Activated CD4-positive, alpha-beta T cell treated with anti-CD3 and anti-CD28 coated beads, Interleukin-2, amount 50 U/mL, for 16 hours (primary cell): ENCODE measurements at places on chromosomes 12 and 14.

- DNase-seq = no peak
Observed at GRCh38 chr14:79608446-79608845, 602.9 kb downstream of the DIO2 start.

DNA sequence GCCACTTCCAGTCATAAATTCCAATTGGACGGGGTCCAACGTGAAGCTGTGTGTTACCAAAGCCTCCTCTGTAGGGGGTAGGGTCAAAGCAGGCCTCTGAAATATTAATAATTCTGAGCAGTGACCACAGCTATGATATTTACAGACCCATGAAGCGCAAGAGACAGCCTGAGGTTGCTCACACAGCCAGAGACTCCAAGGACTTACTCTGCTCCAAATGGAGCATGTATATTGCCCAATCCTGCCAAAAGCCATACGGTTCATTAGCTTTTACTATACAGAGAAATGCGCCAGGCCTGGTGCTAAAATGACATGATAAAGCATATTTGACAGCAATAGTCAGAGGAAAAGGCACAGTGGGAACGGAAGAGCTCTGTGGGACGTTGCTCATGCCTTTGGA is 151.3 kb downstream of the PAH start:
- no peak for DNase-seq

DNA sequence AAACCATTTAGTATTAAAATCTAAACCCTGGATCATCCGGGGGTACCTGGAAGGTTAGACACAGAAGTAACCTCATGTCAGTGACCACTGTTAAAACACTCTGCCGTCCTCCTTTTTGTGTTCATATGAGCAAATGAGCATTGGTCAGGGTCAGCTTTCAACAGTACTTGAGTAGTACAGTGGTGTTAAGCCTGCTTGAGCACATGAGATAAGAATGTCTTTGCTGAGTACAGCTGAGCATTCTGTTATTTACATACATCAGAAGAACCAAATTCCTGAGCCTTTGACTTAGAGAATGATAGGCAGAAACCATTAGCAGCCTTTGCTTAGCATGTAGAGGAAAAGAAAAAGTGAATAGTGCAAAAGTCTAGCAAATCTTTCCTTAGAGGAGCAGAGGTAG is 38.6 kb upstream of the LRTM2 start:
- DNase-seq = no peak

DNA sequence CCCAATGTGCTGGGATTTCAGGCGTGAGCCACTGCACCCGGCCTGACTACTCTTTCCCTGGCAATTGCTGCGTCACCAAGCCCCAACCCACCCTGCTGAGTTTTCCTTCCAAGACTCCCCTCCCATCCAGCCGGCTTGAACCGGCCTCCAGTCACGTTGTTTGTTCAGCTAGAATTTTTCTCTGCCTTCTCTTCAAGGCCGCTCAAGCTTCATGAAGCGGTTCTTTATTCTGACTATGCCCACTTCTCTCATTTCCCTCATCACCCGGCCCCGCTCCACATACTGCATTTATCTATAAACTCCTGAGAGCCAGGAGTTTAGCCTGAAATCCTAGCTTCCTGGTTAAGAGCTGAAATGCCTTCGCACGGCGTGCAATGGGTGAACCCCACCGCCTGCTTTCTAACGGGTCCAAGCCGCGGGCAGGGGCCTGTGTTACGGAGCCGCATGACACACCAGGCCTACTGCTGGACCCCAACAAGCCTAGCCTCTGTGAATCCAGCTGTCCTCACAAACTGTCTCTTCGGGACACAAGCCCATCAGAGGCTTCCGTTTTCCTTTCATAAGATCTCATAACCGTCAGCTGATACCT is 999 bp upstream of the DCAF4 start:
- DNase-seq = no peak

- no peak for DNase-seq
Observed at GRCh38 chr14:62886461-62886860, 158.8 kb downstream of the KCNH5 start.

DNA sequence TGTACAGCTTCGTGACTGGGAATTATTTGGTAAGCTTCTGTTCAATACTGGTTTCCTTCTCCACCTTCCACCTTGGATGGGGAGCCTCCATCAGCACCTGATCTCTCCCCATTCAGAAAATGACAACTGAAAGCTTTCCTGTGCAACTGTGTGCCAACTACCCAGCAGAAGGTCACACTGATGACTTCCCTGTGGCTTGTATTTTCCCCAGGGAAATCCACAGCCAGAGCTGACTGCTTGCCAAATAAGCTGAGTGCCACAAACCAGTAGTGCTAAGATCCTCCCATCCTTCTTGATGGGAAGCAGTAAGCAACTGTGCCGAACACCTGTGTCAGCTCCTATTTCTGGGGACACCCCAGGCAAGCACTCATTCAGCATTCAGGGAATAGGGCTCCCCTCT is 257.2 kb upstream of the SOX5 start:
- DNase-seq = no peak

GRCh38 chr12:127293507-127294310 is 973.3 kb upstream of the TMEM132C start:
- DNase-seq = peak; percentile 60

DNA sequence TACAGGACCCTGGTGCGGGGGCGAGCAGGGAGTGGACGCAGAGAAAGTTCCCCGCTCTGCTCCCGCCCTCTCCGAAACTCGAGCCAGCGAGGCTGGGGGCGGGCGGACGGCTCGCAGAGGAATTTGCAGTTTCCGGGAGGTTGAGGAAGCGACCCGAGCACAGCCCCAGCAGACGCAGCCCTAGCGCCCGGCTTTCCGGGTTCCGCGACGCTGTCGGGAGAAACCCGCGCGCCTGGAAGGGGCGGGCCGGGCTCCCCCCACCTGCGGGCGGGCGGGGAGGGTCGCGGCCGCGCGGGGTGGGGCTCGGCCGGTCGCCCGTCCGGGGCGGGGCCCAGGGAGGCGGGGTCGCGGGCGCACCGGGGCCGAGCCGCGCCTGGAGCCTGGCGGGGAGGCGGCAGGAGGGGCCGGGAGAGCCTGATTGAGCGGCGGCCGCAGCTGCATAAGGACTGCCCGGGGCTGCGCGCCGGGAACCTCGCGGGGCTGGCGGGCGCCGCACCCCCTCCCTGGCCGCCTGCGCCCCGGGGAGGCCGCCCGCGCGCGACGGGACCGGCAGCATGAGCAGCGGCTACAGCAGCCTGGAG is at the start of gene RASSF3:
TSS of gene RASSF3 (plus strand) at position 417 of the 581 bp plus-strand sequence. CDS start at position 555, 138 bp downstream.
- peak; percentile 86 for DNase-seq

- no peak for DNase-seq
Observed at GRCh38 chr14:57999471-57999870, 133.6 kb upstream of the SLC35F4 start.

DNA sequence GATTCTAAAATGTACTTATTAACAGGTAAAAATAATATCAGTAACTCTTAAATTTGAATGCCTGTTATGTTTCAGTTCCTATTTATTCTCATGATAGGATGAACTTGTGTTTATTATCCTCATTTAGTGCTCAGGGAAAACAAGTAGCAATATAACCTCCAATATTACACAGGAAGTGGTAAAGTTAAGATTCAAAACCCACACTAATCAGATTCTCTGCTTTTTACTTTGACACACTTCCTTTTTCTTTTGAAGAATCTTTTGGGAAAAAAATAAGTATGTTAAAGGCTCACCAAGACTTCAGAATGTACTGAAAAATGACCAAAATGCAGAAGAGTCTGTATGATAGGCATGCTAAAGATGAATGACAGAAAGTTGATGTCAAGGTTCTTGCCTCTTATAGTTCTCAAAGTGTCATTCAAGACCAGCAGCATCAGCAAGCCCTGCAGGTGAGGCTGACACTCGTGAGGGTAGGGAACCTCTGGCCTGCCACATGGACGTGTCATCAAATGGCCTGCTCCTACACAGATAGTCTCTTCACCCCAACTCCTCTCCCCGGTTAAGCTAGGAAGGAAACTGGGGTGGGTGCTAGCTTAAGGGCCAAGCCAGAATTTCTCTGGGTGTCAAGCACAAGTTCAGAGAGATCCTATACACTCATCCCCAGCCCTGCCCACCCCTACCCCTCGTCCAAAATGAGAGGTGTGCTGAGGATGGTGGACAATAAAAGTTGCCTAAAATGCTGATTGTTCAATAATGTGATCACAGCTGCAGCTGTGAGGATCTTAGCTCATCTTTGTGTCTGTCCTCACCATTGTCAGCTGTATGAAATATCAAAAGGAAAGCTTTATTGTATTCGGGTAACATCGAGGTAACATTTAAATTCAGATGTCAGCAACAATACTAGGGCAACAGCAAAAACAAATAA is 6.3 kb downstream of the TBPL2 start:
- no peak for DNase-seq

GRCh38 chr12:96419576-96420276 is 19.5 kb upstream of the CDK17 start:
- peak; percentile 66 for DNase-seq

- DNase-seq = no peak
Observed at GRCh38 chr14:24395609-24396582, 2.9 kb upstream of the NYNRIN start.
